Hematopoietic multipotent progenitor cell (in vitro differentiated cells): ENCODE measurements at places on chromosomes 1 and 21. TPM values are rescaled to one million over a fixed set of nuclear protein-coding genes. Genes with fewer than 3 reads are reported as not detected.

SV2A gene
- 30.2 TPM for total RNA-seq

CFHR1 gene
- not detected for total RNA-seq

TAL1 gene
- 70.6 TPM for total RNA-seq

CCSAP gene
- total RNA-seq, result 3.0 TPM
